ENCODE measurements at places on chromosomes 7 and 10.

DNA sequence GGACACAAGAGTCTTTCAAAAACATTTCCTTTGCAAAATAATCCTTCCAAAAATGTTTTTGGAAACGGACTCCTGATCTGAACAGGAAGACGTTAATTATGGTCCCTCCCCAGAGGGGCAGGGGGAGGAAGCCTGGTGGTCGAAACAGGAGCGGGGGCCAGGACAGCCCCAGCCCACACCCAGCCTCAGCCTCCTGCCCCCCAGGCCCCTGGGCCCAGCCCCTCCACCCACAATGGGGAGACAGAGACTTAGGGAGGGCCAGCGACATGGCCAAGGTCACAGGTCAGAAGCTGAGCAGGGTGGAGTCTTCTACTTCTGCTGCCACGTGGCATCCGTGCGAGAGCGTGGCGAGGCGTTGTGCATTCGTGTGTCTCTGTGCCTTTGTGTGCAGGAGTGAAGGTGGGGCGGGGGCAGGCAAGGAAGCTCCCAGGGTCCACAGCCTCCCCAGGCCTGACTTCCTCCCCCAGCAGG lies 14.0 kb upstream of the GRIFIN start:
- DNase-seq = no peak

DNA sequence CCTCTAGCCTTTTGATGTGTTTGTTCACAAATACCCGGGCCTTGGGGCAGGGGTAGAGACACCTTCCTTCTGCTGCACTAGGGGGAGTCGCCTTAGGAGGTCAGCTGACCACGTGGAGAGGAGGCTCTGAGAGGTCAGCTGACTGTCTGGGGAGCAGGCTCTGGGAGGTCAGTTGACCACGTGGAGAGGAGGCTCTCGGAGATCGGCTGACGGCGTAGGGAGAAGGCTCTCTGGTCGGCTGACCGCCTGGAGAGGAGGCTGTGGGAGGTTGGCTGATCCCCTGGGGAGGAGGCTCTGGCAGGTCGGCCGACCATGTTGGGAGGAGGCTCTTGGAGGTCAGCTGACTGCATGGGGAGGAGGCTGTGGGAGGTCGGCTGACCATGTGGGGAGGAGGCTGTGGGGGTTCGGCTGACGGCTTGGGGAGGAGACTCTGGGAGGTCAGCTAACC lies 59.6 kb upstream of the LYZL1 start:
- DNase-seq = no peak

DNA sequence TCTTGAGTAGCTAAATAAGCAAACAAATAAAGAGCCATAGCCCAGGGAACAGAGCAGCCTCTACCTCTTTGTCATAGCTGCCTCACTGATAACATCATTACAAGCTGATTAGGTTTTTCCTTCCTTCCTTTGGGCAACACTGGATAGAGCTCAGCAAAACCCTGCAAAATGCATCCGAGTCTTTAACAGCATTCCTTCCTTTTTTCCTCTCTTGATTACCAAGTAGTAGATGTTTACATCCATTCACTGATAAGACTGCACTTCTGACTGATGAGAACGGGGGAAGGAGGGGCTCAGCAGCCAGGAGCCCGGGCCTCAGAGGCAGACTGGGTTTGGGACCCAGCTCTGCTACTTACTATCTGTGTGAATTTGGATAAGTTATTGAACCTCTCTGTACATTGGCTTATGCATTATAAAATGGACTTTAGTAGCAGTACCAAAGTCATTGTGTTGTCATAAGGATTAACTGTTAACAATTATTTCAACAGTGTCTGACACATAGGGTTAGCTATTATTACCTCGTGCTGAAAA lies 214.2 kb downstream of the ANK3 start:
- DNase-seq = peak; percentile 20

- no peak for DNase-seq
These were observed 37.3 kb downstream of the TWIST1 start for GRCh38 chr7:19080093-19080492.

GRCh38 chr10:71136036-71136721 lies 76.2 kb upstream of the UNC5B start:
- DNase-seq = no peak

DNA sequence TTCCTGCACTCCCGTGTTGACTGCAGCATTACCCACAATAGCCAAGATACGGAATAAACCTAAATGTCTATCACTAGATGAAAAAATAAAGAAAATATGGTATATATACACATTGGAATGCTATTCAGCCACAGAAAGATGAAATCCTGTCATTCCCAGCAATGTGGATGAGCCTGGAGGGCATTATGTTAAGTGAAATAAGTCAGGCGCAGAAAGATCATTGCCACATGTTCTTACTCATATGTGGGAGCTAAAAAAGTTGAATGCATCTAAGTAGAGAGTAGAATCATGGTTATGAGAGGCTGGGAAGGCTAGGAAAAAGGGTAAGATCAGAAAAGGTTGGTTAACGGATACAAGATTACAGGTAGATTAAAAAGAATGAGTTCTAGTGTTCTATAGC lies 219.1 kb upstream of the MKI67 start:
- no peak for DNase-seq

- no peak for DNase-seq
These were observed 9.2 kb downstream of the INSIG1 start for GRCh38 chr7:155306673-155307470.

- peak; percentile 25 for DNase-seq
These were observed 92.5 kb downstream of the KMT2E start for GRCh38 chr7:105106473-105106872.

DNA sequence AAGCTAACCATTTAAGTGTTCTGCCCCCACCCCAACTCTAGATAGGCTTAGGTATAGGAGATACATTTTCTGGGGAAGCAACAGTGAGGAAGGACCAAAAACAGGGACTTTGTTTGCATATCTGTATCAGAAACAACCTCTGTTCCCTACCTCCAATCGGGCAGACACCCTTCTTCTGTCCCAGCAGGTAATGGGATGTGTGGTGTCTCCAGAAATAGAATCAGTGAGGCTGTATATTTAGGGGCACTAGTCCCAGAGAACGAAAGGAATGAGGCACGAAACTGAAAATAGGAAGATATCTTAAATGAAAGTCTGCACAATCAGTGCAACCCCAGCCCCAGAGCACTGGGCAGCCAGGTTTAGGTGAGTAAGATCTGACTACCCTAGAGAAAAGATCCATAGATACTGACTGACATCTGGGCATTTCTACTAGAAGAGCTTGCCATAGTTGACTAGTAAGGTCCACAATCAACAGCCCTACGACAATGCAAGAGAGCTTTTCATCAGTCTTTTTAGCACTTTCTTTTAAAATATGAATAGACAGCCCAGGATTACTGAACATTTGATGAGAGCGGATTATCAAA lies 28.1 kb downstream of the PLEKHA1 start:
- DNase-seq = no peak

DNA sequence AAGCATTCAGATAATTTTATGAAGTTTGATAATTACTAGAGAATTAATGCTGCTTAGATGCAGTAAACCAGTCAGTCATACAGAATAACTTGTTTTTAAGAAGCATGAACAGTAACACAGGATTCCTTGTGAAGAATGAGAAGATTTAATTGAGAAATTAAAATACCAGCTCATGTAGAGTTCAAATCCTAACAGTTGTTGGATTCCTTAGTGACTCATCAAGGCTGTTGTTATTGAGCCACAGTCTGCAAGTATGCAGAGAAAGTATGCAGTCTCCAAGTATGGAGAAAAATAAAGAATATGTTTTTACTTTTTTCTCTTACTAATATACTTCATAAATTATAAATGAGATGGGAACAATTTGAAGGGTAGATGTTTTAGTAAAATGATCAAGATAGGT lies 30.2 kb upstream of the CYP26C1 start:
- no peak for DNase-seq

DNA sequence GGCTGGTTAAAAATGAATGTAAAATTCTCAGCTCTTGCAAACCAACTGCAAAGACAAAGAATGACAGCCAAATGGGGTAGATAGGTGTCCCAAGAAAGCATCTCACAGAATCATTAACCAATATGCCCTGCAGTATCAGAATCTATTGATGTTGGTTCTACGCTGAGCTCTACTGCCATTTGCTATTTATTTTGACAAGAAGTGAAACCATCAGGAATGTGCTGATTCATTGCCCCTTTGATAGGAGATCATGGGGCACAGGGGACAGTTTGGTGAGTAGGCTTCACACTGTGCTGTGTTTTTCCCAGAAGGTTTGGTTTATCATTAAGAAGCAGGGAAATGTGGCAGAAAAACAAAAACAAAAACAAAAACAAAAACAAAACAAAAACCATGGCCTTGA lies 19.4 kb upstream of the CDC14C start:
- DNase-seq = peak; percentile 16

GRCh38 chr10:78062296-78062695 lies 28.6 kb downstream of the RPS24 start:
- no peak for DNase-seq

GRCh38 chr10:18582803-18583202 lies 68.6 kb downstream of the NSUN6 start:
- DNase-seq = peak; percentile 93

DNA sequence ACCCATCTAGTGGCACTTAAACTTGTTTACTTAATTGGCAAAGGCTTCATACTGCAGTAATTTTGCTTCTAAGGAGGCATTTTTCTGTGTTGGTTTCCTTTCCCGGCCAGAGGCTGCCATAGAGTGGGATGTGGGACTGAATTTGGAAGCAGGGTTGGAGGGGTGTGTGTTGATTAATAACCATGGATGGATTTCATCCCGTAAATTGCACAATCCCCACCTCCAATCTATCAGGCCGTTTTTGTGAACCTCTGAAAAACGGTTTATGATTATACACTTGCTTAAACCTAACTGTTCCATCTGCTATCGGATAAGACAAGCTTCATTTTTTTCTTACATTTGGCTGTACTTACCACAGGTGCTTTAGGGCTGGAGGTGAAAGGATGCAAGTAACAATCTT lies 1.3 kb downstream of the TMEM60 start:
- peak; percentile 78 for DNase-seq

DNA sequence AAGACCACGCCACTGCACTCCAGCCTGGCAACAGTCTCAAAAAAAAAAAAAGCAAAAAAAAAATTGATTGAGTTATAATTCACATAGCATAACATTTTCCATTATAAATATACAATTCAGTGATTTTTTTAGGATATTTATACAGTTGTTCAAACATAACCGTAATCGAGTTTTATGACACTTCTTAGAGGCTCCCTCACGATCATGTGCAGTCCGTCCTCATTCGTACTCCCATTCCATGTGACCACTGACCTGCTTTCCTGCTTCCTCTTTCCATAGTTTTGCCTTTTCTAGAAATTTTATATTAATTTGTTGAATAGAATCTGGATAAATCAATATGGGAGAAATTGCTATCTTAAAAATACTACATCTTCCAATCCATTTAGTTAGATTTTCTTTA lies 45.7 kb downstream of the VTI1A start:
- no peak for DNase-seq

- no peak for DNase-seq
These were observed 160.4 kb downstream of the RPS24 start for GRCh38 chr10:78194050-78194449.

GRCh38 chr10:25130906-25131305 lies 43.9 kb upstream of the GPR158 start:
- DNase-seq = no peak

GRCh38 chr10:75779276-75779675 lies 347.9 kb downstream of the LRMDA start:
- DNase-seq = no peak

Measured in OCI-M1 (cell line).